ENCODE measurements at places on chromosomes 1 and 21.
A peak's percentile ranks its signal among the peaks of the same experiment; 100 is the strongest.

DNA sequence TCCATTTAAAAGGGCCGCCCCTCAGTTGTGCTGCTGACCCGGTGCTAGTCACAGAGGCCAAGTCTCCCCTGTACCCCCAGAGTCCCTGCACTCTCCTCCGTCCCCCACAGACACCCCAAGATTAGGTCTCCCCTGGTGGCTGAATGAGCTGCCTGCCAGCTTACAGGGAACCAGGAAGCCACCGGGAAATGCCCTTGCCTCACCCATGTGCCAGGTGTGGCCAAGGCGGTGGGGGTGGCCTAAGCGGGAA, 32.7 kb downstream of the HSPG2 start:
- DNase-seq = no peak

- DNase-seq = no peak
These were observed 275.1 kb upstream of the VAMP3 start for GRCh38 chr1:7495962-7496361.

GRCh38 chr1:1206966-1207531, 657 bp upstream of the TNFRSF18 start:
- no peak for DNase-seq

GRCh38 chr1:198417039-198417438, 123.4 kb downstream of the ATP6V1G3 start:
- DNase-seq = no peak

DNA sequence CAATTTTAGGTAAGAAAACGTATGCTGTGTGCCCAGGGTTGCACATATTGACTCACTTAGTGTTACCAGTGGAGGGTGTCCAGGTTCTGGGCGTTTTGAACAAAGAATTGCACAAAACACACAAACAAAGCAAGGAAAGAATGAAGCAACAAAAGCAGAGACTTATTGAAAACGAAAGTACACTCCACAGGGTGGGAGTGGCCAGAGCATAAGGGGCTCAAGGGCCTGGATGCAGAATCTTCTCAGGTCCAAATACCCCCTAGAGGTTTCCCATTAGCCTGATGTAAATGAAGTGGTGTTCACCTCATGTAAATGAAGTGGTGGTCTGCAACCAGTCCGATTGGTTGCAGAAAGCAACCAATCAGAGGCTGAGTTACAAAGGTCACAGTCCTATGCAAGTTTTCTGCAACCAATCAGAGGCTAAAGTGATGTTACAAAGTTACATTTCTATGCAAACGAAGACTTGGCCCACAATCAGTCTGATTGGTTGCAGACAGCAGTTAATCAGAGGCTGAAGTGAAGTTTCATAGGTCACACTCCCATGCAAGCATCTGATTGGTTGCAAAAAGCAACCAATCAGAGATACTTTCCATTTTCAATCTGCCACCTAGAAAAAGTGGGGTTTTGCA, 228.3 kb downstream of the ST6GALNAC3 start:
- no peak for DNase-seq

DNA sequence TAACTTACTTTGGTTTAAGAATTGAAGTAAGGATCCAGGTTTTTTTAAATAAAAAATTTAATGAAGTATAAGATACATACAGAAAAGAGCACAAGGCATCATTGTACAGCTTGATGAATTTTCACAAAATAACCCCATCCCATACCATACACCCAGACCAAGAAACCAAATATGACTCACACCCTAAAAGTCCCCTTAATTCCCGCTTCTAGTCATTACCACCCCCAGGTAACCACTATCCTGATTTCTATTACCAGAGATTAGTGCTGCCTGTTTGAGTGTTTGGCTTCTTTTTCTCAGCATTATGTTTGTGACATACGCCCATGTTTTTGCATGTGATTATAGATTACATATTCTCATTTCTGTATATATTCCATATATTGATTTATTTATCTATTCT, 98.5 kb upstream of the HIVEP3 start:
- no peak for DNase-seq

DNA sequence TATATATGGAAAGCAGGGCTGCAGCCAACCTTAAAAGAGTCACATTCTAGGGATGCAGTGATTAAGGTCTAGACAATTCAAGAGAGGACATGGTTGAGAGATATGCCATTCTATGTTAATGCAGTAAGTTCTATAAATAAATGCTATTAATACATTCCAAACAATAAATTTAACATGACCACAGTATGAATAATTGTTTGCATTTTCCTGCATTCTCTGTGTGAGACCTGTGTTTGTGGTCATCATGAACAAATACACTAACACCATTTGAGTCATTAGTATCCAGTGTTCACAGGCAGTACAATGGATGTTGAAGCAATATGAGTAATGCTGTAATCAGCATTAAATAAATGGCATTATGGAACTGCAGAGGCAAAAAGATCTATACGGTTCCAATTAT, 5.5 kb upstream of the ZRANB2 start:
- DNase-seq = no peak

GRCh38 chr1:181110013-181110412, 21.5 kb downstream of the IER5 start:
- DNase-seq = no peak

DNA sequence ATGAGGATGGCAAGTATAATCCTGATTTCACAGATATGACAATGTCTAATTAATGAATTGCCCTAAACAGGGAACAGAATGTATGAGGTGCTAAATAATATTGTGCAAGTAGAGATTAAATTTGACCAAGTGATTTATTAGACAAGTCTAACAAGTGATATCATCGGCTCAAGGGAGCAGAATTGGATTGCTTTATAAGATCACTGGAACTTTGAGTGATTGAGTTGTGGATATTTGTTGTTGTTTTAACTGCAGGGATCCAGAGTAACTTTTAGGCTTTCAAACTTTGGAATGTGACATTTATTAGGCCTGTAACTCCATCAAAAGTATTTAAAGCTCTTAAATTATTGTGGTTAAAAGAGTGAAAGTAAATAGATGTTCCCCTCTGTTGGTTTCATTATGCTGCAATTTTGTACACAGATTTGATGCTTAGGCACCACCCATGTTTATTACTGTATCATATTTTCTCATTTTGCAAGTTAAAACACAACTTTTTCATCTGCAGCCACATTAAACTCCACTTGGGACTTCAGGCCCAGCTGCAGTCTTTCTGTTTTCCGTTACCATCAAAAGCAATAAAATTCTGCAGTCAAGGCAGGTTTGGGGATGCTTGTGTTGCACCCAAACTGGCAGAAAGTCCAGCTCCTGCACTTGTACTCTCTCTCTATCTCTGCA, 206.6 kb downstream of the HLX start:
- DNase-seq = no peak

DNA sequence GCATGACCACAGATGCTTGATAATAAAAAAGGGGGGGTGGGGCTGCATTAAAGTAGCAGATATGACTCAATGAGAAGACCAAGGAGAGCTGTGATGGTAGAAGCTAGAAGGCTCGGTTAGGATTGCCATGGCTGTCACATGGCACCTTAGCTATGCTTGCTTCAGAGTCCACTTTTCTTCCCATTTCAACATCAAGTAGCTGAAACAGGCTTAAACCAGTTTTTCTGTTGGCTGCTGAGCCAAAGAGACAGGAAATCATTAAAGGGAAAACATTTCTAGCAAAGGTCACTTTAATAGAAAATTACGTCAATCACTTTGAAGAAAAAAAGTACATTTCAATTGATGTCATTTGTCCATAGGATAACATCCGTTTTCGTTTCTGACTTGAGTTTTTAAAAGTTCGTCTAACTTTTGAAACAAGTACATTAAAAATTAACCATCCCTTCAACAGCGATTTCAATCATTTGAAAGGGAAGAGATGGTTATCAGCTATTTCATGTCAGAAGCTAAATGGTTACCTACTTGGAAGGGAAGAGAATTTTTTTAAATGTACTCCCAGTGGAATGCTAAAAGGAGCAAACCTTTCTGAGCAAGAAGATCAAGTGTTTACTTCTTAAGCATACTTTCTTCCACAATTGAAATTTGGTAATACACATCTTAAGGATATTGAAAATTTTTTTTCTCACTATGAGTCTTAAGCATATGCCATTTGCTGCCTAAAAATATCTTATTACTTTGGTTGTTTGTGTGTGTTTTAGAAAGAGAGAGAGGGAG, 488.1 kb upstream of the PRMT6 start:
- no peak for DNase-seq

- no peak for DNase-seq
These were observed 130.4 kb downstream of the RERE start for GRCh38 chr1:8687039-8687438.

DNA sequence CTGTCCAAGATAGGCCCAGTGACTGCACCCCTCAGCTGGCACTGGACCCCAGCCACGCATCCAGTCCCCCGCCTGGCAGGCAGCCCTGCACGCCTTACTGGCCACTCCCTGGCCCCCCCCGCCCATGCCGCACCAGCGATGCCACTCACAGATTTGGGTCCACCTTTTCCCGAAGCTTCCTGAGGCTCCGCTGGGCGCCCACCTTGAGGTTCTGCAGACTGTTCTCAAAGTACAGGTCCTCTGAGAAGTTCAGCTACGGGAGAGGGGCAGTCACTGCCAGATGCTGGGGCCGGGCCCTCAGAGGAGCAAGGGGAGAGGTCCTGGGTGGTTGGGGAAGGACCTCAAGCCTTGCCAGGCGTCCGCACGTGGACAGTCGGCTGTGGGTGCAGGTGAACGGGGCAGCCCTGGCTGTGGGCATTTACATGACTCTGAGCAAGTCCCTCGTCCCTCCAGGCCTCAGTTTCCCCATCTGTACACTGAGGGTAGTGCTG, 8.1 kb downstream of the PRXL2B start:
- DNase-seq = no peak

DNA sequence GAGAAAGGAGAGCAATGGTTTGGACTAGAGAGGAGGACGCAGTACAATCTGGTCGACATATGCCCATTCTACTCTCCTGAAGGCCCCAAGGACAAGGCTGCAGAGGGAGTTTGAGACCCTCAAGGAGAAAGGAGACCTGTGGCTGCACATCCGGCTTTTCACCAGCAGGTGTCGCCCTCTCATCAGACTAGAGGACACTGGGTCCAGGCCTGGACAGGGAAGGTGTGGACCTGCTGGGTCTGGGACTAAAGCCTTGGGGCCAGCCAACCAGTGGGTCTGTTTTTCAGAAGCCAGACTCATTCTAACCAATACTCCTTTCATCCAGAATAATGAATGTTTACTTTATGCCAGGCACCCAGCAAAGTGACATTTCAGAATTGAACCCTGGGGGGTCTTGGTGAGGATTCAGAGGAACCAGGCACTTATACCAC, 5.0 kb downstream of the SRARP start:
- peak; percentile 69 for DNase-seq

GRCh38 chr1:242237051-242237450, 238.2 kb upstream of the MAP1LC3C start:
- DNase-seq = no peak

DNA sequence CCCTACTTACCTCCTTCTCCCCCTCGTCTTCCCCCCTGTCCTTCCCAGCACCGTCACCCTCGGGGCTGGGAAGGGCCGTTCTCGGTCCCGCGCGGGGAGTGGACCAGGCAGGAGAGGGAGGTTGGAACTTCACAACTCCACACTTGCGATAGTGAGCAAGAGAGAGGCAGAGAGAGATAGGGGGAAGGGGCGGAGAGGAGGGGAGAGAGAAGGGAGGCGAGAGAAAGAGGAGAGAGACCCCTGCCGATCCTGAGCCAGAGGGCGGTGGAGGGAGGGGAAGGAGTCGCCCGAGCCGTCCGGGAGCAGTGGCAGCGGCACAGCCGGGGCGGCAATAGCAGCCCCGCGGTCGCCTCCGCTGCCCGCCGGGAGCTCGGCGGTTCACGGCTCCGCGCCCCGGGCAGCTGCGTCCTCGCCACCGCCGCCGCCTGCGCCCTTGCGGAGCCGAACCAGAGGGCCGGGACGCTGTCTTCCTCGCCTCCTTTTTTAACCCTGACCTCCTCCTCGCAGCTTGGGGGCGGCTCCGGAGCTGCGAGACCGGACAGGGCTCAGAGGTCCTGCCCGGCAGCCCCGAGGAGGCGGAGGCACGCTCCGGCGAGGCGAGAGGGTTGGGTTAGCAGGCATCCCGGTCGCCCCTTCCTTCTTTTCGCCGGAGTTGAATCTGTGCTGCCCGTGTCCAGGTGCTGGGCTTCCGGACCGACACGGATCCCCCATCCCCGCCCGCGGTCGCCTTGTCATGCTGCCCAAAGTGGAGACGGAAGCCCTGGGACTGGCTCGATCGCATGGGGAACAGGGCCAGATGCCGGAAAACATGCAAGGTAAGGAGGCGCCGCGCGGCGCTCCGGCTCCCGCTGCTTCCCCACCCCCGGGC, 11.7 kb downstream of the NR5A2 start:
- DNase-seq = no peak

- no peak for DNase-seq
These were observed 8.6 kb upstream of the CHI3L2 start for GRCh38 chr1:111218701-111219556.

DNA sequence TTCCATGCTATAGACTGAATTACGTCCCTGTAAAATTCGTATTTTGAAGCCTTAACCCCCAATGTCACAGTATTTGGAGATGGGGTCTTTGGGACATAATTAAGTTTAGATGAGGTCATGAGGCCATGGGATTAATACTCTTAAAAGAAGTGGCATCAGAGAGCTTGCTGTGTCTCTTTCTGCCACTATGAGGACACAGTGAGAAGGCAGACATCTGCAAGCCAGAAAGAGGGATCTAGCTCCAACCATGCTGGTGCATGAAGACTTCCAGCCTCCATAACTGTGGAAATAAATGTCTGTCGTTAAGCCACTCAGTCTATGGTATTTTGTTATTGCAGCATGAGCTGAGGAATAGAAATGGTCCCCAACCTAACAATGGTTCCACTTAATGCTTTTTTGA, 99.0 kb downstream of the LTN1 start:
- no peak for DNase-seq

- DNase-seq = peak; percentile 40
These were observed 38.2 kb upstream of the WASF2 start for GRCh38 chr1:27527890-27528817.

- no peak for DNase-seq
These were observed 26.9 kb upstream of the C1orf21 start for GRCh38 chr1:184359909-184360308.

DNA sequence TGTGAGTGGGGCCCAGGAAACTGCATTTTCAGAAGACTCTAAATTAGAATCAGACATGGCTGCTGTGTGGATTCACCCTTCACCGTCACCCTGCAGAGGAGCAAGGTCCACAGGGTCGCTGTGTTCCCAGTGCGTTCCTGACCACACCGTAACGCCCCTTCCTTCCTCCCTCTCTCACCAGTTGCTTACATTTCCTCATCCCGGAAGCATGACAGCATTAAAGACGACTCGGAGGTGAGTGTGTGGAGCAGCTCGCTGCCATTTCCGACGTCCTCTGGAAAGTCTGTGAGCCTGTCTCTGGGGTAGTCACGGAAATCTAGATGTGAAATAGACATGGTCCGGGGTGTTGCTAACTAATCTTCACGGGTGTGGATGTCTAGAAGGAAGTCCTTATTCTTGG, 45.9 kb downstream of the FAAP20 start:
- DNase-seq = peak; percentile 69

DNA sequence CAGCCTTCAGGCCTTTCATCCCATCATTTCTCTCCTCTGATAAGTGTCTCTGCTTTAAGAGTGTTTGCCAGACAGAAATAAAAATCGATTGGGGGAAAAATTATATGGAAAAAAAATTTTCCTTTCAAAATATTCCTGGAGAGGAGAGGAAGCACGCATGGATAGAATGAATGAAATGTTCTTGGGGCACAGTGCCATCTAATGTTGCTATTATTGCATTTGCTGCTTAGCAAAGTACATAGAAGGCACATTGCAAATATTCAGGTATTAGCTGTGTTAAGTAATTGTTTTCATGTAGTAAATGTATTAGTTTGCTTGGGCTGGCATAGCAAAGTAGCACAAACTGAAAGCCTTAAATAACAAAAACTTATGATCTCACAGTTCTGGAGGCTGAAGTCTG, 18.1 kb downstream of the B3GALT5 start:
- no peak for DNase-seq

- DNase-seq = no peak
These were observed 1.4 kb upstream of the UBXN10 start for GRCh38 chr1:20184481-20184900.

- DNase-seq = no peak
These were observed 3.9 kb upstream of the ATP1B1 start for GRCh38 chr1:169102567-169102966.

Measured in CD4-positive, alpha-beta T cell treated with Interleukin-15 for 4 hours (primary cell).